ENCODE measurements at places on chromosomes 3 and 15.

DNA sequence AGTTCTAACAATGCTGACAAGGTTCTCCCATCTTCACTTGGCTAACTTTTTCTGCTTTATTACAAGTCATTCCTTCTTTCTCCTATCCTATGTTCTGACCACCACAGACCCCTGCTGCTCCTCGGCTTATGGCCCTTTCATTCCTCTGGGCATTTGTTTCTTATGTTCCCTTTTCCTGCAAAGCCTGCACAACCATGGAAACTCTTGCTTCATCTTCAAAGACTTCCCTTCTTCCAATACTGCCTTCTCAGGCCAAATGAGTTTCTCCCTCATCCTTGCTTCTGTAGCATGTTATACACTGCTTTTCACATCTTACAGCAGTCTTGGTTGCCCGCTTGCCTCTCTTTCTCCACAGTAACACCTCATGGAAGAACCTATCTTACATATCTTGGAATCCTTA lies 17.9 kb upstream of the ATOSA start:
- no peak for DNase-seq

GRCh38 chr3:46334741-46335478 lies 19.0 kb upstream of the CCR2 start:
- DNase-seq, result no peak

DNA sequence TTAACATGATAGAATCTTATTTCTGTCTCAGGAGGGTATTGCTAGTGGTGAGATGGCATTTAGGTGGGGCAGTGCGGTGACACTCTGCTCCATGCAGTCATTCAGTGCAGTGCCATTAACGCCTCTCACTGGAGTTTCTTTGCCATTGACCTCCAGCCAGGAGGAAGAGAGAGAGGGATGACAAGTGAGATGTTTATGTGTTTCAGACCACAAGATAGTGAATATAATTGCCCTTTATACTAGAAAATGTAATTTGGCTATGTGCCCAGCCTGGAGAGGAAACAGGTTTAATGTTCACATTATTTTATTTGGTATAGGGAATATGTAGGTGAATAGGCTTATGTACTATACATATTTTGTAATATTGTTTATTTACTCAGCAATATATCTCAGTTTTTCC lies 84.5 kb downstream of the ZIC1 start:
- no peak for DNase-seq

GRCh38 chr3:194304186-194304917 lies 46.8 kb downstream of the CPN2 start:
- DNase-seq, result no peak

GRCh38 chr3:9452417-9452816 lies 55.0 kb downstream of the SETD5 start:
- DNase-seq, result no peak

DNA sequence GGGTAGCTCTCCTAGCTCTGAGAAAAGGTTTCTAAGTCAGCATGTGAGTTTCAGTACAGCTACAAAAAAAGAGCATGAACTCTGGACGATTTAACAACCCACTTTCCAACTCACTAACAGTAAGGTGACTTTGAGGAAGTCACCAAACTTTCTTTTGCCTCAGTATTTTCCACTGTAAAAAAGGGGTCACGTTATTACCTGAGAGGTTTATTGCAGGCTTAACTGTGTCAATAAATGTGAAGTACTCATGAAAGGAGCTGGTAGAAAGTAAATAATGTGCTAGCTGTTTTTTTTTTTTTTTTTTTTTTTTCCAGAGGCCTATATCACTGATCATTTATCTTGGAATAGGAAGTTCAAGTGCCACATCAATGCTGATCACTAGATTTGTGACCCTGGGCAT lies 89.3 kb downstream of the PLSCR2 start:
- no peak for DNase-seq
